Mesothelial cell of epicardium (in vitro differentiated cells): ENCODE measurements at places on chromosomes 5 and 9. TPM values are rescaled to one million over a fixed set of nuclear protein-coding genes. Genes with fewer than 3 reads are reported as not detected.
A peak's percentile ranks its signal among the peaks of the same experiment; 100 is the strongest.

Gene FAM163B
- 0.22 to 0.72 TPM (median 0.72 TPM) in 3 replicates for total RNA-seq

Gene MCTP1
- total RNA-seq: 7.9 to 10.2 TPM (median 9.1 TPM) in 3 replicates

Gene LHX3
- not detected in 3 replicates for total RNA-seq

Gene DIRAS2
- 0.04 to 0.14 TPM in 2 of 3 replicates, not detected in the other for total RNA-seq

Gene INSL4
- total RNA-seq: not detected in 3 replicates

Gene DMRT3
- 2.1 to 3.3 TPM (median 2.5 TPM) in 3 replicates for total RNA-seq

Gene TICAM2
- total RNA-seq: 1.6 to 2.1 TPM (median 1.6 TPM) in 3 replicates

DNA sequence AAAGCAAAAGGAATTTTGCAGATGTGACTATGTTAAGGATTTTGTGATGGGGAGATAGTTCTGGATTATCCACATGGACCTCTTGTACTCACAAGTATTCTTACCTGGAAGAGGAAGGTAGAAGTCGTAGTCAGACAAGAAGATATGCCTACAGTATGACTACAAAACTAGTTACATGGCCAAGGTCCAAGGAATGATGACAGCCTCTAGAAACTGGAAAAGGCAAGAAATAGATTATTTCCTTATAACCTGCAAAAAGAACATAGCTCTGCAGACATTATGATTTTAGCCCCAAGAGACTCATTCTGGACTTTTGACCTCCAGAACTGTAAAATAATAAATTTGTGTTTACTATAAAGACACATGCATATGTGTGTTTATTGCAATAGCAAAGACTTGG, 226.9 kb downstream of the FER start:
- DNase-seq: no peak
- peaks cover 17% of the 10 kb centered on the region for H3K36me3 ChIP-seq
- H3K4me3 ChIP-seq: no peak overlapping the region
- no peak overlapping the region for H3K27ac ChIP-seq
- no peaks in the 10 kb centered on the region for H3K4me1 ChIP-seq

- no peaks in the 10 kb centered on the region for H3K27me3 ChIP-seq
- peak overlapping the region; percentile 31 for H3K27ac ChIP-seq
- H3K4me3 ChIP-seq: no peak overlapping the region
- DNase-seq: no peak
- H3K4me1 ChIP-seq: peaks cover 24% of the 10 kb centered on the region
Observed at GRCh38 chr5:172941067-172941516, 18.1 kb upstream of the RPL26L1 start.

- no peaks in the 10 kb centered on the region for H3K36me3 ChIP-seq
- no peak overlapping the region for H3K27ac ChIP-seq
- peaks cover 18% of the 10 kb centered on the region for H3K4me1 ChIP-seq
- H3K4me3 ChIP-seq: no peak overlapping the region
- no peak for DNase-seq
Observed at GRCh38 chr5:133030343-133031005, 4.1 kb upstream of the ZCCHC10 start.

GRCh38 chr5:140145256-140145655, 19.5 kb downstream of the IGIP start:
- DNase-seq: no peak
- no peaks in the 10 kb centered on the region for H3K36me3 ChIP-seq
- H3K4me1 ChIP-seq: peaks cover 12% of the 10 kb centered on the region
- peaks cover 57% of the 10 kb centered on the region for H3K27me3 ChIP-seq

- DNase-seq: no peak
- no peak overlapping the region for H3K4me3 ChIP-seq
Observed at GRCh38 chr5:116645627-116646026, 71.0 kb upstream of the SEMA6A start.

DNA sequence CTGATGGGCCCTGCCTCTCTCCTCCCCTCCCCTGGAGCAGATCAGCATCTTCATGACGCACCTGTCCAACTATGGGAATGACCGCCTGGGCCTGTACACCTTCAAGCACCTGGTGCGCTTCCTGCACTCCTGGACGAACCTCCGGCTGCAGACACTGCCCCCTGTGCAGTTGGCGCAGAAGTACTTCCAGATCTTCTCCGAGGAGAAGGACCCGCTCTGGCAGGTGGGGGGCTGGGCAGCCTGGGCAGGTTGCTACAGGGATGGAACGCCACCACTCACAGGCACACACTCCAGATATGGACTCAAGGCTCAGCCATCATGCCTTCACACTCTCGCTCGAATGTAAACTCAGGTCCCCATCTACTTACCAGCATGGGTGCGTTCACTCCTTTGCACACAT, 32.1 kb downstream of the NDST1 start:
- no peak overlapping the region for H3K27ac ChIP-seq
- no peaks in the 10 kb centered on the region for H3K27me3 ChIP-seq
- no peak overlapping the region for H3K4me3 ChIP-seq
- no peak for DNase-seq
- peaks cover 42% of the 10 kb centered on the region for H3K36me3 ChIP-seq

GRCh38 chr9:126862104-126862761, 1.8 kb downstream of the ZBTB34 start:
- H3K36me3 ChIP-seq: peaks cover 13% of the 10 kb centered on the region
- no peak for DNase-seq
- H3K27ac ChIP-seq: peak overlapping the region; percentile 91
- peaks cover 8% of the 10 kb centered on the region for H3K27me3 ChIP-seq
- H3K4me3 ChIP-seq: peak overlapping the region; percentile 81

DNA sequence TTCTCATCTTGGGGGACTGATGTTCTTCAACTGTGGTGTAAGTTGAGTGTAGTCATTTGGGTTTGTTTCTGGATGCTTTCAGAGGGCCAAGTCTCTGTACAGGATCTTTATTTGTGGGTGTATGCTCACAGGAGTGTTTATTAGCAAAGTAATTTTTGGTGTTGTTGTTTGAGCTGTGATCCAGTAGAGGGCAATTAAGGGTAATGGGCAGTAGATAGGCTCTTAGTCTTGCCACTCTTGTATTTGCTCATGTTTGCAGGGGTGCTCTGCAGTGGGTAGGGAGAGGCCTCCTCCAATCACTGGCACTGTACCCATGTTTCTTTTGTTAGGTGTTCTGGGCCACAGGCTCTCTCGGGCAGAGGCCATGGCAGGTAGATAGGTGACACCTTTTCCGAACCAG, 45.9 kb upstream of the ITGA2 start:
- H3K4me3 ChIP-seq: no peak overlapping the region
- no peak overlapping the region for H3K27ac ChIP-seq
- H3K27me3 ChIP-seq: peaks cover 1% of the 10 kb centered on the region
- H3K36me3 ChIP-seq: no peaks in the 10 kb centered on the region

DNA sequence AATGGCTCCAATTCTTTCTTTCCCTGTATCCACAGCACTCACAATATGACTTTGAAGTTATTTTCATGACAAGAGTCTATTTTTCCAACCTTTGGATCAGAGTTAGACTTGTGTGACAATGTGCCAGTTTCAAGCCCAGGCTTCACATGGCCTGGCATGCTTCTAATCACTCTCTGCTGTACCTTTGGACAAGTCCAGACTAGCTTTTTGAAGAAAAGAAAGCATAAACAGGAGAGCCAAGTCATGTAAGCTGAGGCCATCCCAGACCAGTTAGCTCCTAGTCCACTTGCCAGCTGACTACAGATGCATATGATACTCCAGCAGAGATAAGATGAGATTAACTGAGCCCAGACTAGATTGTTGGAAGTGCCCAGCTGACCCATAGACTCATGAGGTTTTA, 513.6 kb upstream of the C9orf72 start:
- no peak overlapping the region for H3K4me3 ChIP-seq
- H3K36me3 ChIP-seq: no peaks in the 10 kb centered on the region
- H3K27ac ChIP-seq: no peak overlapping the region
- H3K4me1 ChIP-seq: peaks cover 11% of the 10 kb centered on the region

- H3K4me1 ChIP-seq: peaks cover 6% of the 10 kb centered on the region
- no peaks in the 10 kb centered on the region for H3K27me3 ChIP-seq
- no peak for DNase-seq
- no peak overlapping the region for H3K4me3 ChIP-seq
- peak overlapping the region; percentile 59 for H3K27ac ChIP-seq
Observed at GRCh38 chr9:129007766-129008468, 20.2 kb downstream of the SH3GLB2 start.

GRCh38 chr5:148343603-148344487, 8.5 kb downstream of the SPINK9 start:
- no peak for DNase-seq
- H3K27ac ChIP-seq: no peak overlapping the region
- peaks cover 10% of the 10 kb centered on the region for H3K4me1 ChIP-seq
- no peak overlapping the region for H3K4me3 ChIP-seq
- no peaks in the 10 kb centered on the region for H3K27me3 ChIP-seq

- H3K4me3 ChIP-seq: no peak overlapping the region
- peaks cover 15% of the 10 kb centered on the region for H3K27me3 ChIP-seq
- no peaks in the 10 kb centered on the region for H3K36me3 ChIP-seq
- peaks cover 4% of the 10 kb centered on the region for H3K4me1 ChIP-seq
- no peak overlapping the region for H3K27ac ChIP-seq
- DNase-seq: no peak
Observed at GRCh38 chr9:91047529-91047928, 245.9 kb downstream of the SYK start.

GRCh38 chr5:55932700-55933099, 62.1 kb downstream of the IL6ST start:
- no peak overlapping the region for H3K27ac ChIP-seq
- no peaks in the 10 kb centered on the region for H3K27me3 ChIP-seq
- H3K4me3 ChIP-seq: no peak overlapping the region
- H3K4me1 ChIP-seq: no peaks in the 10 kb centered on the region
- H3K36me3 ChIP-seq: no peaks in the 10 kb centered on the region
- DNase-seq: no peak

GRCh38 chr5:109394806-109395205, 15.0 kb downstream of the PJA2 start:
- H3K27ac ChIP-seq: peak overlapping the region; percentile 10
- no peaks in the 10 kb centered on the region for H3K27me3 ChIP-seq
- peaks cover 39% of the 10 kb centered on the region for H3K36me3 ChIP-seq
- DNase-seq: no peak
- H3K4me3 ChIP-seq: no peak overlapping the region
- peaks cover 10% of the 10 kb centered on the region for H3K4me1 ChIP-seq
